ENCODE measurements at places on chromosomes 6 and 20.

DNA sequence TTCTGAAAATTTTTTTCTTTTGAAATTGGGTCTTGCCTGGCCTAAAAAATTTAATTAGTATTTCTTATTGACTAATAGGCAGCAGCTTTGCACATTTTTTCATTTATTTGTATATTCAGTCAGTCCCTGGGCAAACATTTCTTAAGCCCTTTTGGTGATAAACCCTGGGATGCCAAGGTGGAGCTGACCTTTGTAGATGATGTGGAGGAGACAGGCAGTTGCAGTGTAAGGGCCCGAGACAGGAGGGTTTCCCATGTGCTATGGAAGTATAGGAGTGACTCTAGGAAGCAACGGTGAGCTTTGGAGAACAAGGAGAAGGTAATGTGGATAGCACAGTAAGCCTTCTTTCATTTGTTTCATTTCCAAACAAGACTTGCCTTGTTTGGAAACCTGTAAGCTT lies 3.5 kb downstream of the MYBL2 start:
- no peak for DNase-seq

DNA sequence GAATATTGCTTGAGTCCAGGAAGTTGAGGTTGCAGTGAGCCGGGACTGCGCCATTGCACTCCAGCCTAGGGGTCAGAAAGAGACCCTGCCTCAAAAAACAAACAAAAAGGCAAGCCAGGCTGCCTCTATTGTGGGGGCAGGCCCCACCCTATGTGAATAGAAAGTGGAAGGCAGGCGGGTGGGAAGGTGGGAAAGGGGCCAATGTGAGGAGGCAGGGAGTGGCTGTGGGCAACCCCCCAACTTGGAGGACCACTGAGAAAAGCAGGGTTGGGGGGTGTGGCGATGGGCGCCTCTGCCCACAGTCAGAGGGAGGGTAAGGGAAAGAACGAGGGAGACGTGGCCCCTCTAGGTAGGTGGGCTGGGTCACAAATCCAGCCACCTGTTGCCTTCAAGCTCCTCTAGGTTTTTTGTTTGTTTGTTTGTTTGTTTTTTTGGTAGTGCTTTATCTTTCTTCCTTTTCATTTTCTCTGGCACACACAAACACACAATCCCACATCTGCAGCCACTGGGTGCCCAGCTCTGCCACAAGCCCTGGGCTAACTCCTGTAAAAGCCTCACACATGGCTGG lies 5.3 kb upstream of the AP5S1 start:
- DNase-seq: no peak

DNA sequence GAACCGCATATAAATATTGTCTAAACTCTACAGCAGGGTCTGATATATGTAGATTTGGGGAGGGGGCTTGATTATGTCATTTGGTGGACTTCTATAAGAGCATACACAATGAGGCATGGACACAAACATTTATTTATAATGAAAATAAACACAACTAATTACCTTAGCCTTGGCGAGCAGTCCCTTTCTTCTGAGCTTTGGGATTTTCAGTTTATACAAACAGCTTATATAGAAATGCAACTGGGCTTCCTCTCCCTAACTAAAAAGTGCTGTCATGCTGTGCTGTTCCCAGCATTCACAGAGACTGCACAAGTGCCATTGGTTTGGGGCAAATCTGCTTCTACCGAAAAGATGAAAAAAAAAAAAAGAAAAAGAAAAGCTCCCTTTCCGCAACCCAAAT lies 69.9 kb downstream of the AKAP12 start:
- DNase-seq: no peak

DNA sequence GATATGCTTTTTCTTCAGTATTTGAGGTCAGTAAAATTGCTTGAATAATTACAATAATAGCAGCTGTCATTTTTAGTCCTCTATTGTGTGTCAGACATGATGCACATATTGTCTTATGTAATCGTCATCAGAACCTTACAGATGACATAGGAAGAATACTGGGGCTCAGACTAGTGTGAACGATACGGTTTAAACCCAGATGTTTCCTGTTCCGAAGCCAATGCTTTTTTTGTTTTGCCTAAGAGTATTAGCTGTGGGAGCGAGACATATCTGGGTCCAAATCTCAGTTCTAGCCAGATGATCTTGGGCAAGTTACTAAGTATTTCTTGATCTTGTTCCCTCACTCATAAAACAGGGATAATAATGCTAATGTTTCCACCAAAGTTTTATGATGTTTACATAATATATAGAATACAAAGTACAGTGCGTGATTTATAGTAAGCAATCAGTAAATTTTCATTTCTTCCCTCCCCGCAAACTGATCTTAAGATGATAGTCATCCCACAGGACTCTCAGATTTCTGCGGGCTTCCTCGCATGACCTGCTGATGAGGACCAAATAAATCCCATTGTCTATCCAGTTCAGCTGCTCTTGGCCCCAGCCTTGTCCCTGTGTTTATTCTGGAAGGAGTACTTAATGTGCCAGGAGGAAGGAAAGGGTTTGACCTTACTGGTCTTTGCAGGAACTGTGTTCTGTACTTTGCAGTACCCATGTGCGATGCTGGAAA lies 98.2 kb downstream of the CAP2 start:
- DNase-seq: no peak

DNA sequence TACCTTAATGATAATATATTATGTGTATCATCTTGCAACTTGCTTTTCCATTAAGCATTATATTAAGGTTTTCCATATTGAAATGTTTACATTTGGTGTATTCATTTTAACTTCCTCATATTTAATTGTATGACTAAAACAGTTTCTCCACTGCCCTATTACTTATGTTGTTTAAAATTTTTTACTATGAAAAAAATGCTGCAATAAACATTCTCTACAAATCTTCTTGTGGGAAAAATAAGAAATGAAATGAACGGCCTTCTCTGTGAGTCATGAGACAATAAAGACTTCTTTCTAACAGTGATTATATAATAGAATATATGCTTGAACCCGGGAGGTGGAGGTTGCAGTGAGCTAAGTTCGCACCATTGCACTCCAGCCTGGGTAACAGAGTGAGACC lies 25.5 kb downstream of the FASTKD5 start:
- DNase-seq: no peak

DNA sequence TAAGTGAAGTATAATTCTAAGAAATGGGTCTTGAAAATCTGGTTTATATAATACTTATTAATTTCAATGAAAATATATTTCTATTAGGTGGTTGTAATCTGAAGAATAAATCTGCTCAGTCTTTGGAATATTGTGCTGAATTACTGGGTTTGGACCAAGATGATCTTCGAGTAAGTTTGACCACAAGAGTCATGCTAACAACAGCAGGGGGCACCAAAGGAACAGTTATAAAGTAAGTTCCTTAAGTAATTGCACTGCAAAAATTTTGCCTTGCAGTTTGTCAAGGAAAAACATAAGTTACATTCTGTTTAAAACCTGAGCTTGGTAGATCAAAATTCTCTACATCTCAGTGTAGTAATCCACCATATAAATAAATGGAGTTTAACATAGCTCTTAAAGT lies 106.0 kb downstream of the MYO6 start:
- no peak for DNase-seq

GRCh38 chr6:31149827-31150447 lies 7.7 kb downstream of the CCHCR1 start:
- no peak for DNase-seq

GRCh38 chr6:147941143-147941542 lies 401.5 kb upstream of the SASH1 start:
- DNase-seq: no peak
